ENCODE measurements at places on chromosomes 7 and 10. TPM values are rescaled to one million over a fixed set of nuclear protein-coding genes. Genes with fewer than 3 reads are reported as not detected.

GRCh38 chr7:51444936-51445335 lies 128.3 kb upstream of the COBL start:
- no peak for DNase-seq

PDGFA gene
- 104 TPM for polyA plus RNA-seq

SYCE1 gene
- polyA plus RNA-seq, result 0.51 TPM

DNA sequence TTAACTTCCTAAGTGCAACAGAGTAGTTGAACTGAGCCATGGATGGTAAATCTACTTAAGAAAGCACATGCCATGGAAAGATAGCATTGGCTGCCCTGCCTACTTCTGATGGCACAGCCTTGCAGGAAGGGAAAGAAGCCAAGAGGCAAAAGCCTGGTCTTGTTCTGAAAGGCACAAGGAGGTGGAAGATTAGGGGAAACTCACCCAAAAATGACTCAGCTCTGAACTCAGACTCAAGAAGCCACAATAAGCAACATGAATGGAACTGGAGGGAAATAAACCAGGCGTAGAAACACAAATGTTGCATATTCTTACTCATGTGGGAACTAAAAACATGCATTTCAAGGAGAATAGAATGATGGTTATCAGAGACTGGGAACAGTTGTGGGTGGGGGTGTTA lies 20.8 kb upstream of the ALOX5 start:
- DNase-seq, result no peak

TMEM26 gene
- polyA plus RNA-seq, result 5.0 TPM

DNA sequence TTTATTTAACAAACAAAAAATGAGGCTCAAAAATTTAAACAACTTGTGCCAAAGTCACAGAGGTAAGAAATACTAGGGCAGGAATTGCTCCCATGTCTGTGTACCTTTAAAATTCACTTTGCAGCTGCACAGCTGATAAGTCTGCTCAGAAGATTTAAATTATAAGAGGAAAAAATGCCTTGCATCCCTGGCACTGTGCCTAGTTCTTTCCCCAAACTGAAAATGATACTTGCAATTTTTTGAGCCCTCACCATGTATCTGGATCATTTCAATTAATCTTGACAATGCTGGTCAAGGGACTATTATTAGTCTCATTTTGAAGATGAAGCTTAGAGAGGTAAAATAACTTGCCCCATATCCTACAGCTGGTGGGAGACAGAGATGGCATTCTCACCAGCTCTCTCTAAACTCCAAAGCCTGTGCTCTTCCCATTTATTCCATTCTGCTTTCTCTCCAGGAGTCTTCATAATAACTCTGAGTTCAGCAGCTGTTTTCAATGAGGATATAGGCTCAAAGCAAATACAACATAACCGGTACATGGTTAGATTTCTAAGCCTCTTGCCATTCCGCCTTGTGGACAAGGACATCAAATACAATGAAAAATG lies 350.5 kb upstream of the LRRTM3 start:
- no peak for DNase-seq

DNA sequence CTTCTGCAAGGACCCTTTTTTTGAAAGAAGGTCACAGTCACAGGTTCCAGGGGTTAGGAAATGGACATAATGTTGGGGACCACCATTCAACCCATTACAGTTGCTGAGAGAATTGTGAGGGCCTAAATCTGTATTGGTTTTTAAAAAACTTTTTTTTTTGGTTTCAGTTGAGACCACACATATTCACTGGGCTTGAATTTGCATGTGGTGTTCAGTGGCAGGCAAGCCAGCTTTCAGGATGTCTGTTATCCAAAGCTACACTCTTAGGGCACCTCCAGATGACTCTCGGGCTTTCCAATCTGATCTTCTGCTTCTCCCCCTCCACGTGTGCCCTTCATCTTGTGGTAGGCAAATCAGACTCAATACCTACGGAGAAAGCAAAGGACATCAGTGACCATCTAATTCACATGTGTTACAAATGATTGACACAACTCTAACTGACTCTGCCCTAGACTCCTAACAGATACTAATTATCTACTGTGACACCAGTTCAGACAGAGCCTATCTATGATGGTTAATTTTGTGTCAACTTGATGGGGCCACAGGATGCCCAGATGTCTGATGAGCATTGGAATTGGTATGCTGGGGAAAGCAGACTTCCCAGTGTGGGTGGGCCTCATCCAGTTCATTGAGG lies 93.3 kb upstream of the ELMO1 start:
- DNase-seq, result no peak

All from large intestine (tissue), 12 donors.